Activated CD4-positive, alpha-beta T cell treated with anti-CD3 and anti-CD28 coated beads for 36 hours (primary cell): ENCODE measurements at places on chromosomes 1 and 21.
A peak's percentile ranks its signal among the peaks of the same experiment; 100 is the strongest.

GRCh38 chr1:240602189-240602588 is 9.8 kb downstream of the GREM2 start:
- no peaks in the 10 kb centered on the region for H3K27me3 ChIP-seq
- no peaks in the 10 kb centered on the region for H3K36me3 ChIP-seq
- no peak overlapping the region for H3K27ac ChIP-seq
- no peak overlapping the region for H3K4me3 ChIP-seq

DNA sequence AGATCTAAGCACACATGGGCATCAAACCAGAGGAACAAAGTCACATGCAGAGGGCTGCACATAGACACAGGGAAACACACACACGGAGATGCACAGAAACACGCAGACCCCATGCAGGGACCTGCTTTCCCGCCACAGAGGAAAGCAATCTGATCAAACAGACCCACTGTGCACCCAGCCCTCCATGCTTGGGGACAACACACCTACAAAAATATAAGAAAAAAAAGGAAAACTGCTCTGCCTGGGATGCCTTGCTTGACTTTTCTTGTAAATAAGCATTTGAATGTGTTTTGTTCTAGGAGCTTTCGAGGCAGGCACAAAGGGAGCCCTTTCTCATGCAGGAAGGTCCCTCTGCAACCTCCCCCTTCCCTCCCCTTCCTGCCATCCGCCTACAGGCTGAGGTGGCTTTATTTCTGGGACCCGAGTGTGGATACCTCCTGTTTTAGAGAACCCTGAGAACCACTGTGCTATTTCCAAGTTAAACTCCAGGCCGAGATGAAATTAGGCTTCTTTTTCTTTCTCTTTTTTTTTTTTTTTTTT is 3.5 kb upstream of the ICMT start:
- H3K4me3 ChIP-seq: no peak overlapping the region
- peaks cover 33% of the 10 kb centered on the region for H3K27me3 ChIP-seq
- no peak for DNase-seq

DNA sequence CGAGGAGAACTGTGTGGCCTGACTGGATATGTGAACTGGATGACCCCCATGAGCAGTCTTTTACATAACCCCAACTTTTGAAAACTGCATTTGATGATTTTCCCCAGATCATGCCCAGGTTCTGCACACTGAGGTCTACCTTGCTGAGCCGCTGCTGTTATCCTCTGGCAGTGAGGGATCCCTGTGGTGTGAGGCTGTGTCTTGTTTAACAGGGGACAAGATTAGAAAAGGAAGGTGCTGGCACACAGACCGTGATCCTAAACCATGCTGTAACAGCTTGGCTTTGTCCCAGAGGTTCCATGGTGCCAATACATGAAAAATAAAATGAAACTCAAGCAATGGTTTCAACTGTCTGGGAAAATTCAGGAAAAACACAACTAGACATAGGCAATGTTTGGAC is 134.2 kb downstream of the ZZZ3 start:
- DNase-seq: no peak
- H3K36me3 ChIP-seq: peaks cover 7% of the 10 kb centered on the region

GRCh38 chr1:187883356-187883755 is 1054.6 kb downstream of the PLA2G4A start:
- no peak overlapping the region for H3K4me3 ChIP-seq
- DNase-seq: no peak
- no peaks in the 10 kb centered on the region for H3K27me3 ChIP-seq

DNA sequence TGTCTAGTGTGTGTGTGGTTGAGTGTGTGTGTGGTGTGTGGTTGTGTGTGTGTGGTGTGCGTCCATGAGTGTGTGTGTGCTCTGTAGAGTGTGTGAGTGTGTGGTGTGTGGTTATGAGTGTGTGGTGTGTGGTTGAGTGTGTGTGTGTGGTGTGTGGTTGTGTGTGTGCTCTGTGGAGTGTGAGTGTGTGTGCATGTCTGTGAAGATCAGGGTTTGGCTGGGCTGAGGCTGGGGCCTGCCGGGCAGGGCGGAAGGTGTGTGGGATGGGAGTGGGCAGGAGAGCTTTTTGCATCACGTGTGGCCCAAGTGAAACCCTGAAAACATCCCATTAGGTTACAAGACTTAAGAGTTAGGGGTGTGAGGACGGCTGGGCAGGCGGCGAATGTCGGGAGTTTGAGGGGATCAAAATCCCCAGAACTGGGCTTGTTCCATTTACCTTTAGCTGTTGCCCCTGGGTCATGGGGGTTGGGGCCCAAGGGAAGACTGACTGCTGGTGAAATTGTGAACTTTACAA is 2.9 kb upstream of the FCMR start:
- H3K36me3 ChIP-seq: peaks cover 10% of the 10 kb centered on the region
- H3K27ac ChIP-seq: no peak overlapping the region
- H3K4me3 ChIP-seq: no peak overlapping the region
- no peaks in the 10 kb centered on the region for H3K27me3 ChIP-seq
- DNase-seq: peak; percentile 59

GRCh38 chr1:54807756-54808155 is 6.6 kb upstream of the TTC22 start:
- H3K4me1 ChIP-seq: peaks cover 17% of the 10 kb centered on the region
- no peak overlapping the region for H3K4me3 ChIP-seq
- no peaks in the 10 kb centered on the region for H3K27me3 ChIP-seq
- no peak overlapping the region for H3K27ac ChIP-seq

DNA sequence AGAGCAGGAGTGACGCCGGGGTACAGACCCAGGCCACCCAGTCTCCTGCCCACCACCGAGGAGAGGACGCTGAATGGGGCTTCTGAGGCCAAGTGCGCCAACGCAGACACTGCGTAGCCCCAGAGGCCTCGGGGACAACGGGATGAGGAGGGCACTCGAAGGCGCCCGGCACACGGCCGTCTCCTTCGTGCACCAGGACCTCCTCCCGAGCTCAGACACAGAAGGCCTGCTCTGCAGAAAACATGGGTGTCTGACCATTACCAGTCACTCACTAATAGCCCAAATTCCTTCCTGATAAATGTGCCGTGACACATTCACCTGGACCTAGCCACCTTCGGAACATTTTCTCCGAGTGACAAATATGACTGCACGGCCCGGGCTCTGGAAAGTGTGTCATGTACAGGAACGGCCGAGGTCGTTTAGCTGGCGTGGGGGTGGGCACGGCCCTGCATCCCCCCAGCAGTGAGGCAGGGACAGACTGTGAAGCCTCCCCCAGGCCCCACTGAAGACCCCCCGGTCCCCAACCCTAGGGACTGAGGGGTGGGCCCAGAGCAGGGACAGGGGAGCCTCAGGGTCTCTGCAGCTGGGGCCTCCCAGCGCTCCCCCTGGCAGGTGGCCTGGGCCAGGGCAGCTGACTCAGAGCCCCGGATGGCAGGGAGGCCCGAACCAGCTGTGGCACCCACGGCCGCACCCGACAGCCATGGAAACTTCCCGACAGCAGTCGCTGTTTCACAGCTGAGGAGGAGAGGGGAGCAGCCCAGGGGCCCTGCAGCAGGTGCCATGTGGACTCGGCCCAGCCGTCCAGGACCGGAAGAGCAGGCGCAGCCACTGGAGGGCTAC is 16.7 kb upstream of the COL6A2 start:
- no peaks in the 10 kb centered on the region for H3K27me3 ChIP-seq
- H3K4me1 ChIP-seq: no peaks in the 10 kb centered on the region
- H3K27ac ChIP-seq: no peak overlapping the region

GRCh38 chr1:212689758-212690529 is 9.7 kb downstream of the BATF3 start:
- H3K27ac ChIP-seq: no peak overlapping the region
- peaks cover 18% of the 10 kb centered on the region for H3K4me1 ChIP-seq
- no peaks in the 10 kb centered on the region for H3K27me3 ChIP-seq
- H3K36me3 ChIP-seq: peaks cover 54% of the 10 kb centered on the region
- DNase-seq: no peak

- peaks cover 20% of the 10 kb centered on the region for H3K36me3 ChIP-seq
- H3K27me3 ChIP-seq: no peaks in the 10 kb centered on the region
- peaks cover 68% of the 10 kb centered on the region for H3K4me1 ChIP-seq
- H3K27ac ChIP-seq: no peak overlapping the region
Observed at GRCh38 chr21:44027607-44028286, 15.6 kb downstream of the TRAPPC10 start.

- DNase-seq: no peak
- H3K36me3 ChIP-seq: no peaks in the 10 kb centered on the region
- no peaks in the 10 kb centered on the region for H3K27me3 ChIP-seq
- no peak overlapping the region for H3K4me3 ChIP-seq
- no peaks in the 10 kb centered on the region for H3K4me1 ChIP-seq
Observed at GRCh38 chr1:119245881-119246280, 105.4 kb upstream of the WARS2 start.
